Kidney glomerular epithelial cell (primary cell): ENCODE measurements at places on chromosomes 3 and 15.
A peak's percentile ranks its signal among the peaks of the same experiment; 100 is the strongest.

DNA sequence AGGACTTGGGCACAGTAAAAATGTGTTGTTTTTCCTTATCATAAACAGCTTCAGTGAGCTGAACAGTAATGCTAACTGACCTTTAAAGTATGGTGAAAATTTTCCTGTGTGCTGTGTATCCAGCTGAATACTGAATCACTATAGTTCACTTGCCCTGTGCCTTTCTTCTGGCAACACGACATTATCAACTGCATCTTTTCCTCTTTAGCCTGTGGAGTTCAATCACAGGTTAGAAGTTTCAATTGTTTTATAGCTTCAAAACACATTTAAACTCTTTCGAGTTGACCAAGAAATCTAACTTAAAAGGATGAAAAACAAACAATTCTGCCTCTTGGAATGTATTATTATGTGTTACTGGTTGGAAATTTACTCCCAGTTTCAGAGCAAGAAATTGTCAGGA, 1120.7 kb upstream of the ALCAM start:
- no peak for DNase-seq

DNA sequence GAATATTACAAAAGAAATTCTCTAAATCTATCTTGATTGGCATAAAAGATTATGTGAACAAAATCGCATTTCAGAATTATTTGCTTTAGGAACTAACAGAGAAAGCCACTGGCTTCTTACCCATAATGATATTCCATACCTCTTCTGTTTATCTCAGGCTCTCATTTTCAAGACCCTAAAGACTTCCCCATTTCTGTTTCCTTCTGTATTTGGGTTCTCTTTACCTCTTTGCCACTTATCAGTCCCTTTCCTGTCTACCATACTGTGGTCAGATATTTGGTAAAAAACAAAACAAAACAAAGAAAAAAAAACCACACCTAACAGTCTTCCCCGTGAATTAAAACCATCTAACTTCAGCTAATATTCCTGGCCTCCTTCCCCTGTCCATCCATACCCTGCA, 108.5 kb downstream of the LRRC28 start:
- no peak for DNase-seq

DNA sequence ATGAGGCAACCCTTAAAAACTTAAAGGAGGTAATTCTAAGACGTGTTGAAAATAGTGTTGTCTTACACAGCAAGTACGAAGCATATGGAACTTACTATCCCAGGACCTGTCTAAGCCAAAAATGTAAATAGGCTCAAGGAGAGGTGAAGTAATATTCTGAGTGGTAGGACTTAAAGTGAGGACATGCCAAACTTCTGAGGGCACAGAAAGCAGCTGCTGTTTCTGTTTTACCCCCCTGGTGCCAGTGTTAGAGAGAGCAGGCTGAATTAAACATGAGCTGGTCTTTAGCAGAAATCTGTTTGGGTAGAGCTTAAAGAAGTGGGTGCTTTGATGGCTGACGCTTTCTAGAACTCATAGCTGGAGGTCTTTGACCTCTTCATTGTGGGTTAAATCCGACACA, 149.7 kb upstream of the NPHP3 start:
- no peak for DNase-seq

DNA sequence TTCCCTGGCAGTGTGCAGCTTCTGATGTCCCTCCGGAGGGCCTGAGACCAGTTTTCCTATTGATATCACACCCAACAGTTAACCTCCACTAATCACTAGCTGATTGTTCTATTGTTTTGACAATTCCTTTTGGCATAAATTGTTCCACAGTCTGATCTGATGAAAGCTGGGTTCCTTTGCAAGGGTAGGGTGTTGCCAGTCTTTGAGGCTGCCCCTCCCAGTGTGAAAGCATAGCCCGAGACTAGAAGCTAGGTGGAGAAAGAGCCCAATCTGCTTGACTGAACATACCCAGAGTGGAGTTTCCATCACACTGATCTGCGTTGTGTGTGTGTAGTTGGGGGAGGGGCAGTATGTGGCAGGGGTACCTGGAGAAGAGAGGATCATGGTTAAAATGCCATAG, 10.3 kb upstream of the PRICKLE2 start:
- DNase-seq, result no peak

DNA sequence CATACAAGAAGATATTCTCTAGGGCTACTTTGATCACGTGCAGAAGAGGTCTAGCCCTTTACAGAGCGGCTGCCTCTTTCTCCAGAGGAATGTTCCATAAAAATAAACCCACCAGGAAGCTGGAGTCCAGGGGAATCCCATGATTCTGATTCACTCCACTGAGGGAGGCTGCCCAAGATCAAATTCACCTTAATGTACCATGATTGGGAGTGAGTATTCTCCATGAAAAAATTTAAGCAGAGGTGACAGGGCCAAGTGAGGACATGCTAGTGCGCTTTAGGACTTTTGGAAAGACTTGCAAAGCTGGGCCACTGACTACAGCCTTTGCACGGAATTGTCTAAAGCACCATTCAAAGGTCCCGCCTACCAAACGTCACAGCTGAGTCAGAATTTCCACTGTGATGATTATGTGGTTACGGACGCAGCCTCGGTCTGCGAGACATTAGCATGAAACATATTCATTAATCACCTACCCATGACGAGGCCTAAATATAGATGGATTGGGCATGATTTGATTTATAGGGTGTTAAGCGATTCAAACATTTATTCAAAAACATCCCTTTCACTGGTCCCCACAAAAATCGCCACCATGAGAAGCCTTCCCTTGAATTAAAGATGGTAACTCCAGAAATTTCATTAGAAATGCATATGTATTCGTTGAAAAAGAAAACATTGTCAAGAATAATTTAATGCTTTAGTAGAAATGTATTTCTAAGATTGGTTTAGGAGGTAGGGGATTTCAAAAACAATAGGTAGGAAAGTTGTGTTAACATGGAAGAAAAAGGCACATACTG, 152.6 kb downstream of the GREM1 start:
- peak; percentile 65 for DNase-seq

GRCh38 chr3:105246536-105246935, 120.2 kb upstream of the ALCAM start:
- DNase-seq, result no peak

- DNase-seq, result no peak
These were observed 80.6 kb downstream of the PGPEP1L start for GRCh38 chr15:98927022-98927421.

GRCh38 chr15:31502541-31503229, 176.1 kb downstream of the KLF13 start:
- no peak for DNase-seq

GRCh38 chr15:22780267-22780666, 6.2 kb upstream of the NIPA1 start:
- DNase-seq, result no peak
